Stimulated activated naive CD4-positive, alpha-beta T cell treated with Interleukin-2 at 50 U/mL for 16 hours (primary cell): ENCODE measurements at places on chromosomes 2 and 18.

DNA sequence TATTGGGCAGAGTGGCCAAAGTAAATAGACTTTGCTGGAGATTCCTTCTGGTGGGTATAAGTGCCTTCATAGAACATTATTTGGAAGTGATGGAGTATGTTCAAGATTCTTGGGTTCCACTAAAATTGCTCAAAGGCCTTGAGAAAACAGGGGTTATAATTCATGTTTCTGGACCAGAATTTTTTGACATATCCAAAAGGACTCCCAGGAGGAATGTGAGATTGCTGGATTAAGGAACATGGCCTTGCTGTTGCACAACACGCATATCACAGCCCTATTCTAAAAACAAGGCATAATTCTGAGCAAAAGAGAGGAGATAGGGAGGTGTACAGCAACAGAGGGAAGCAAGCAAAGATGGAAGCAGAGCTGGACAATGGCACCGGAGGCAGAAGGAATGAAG, 111.7 kb upstream of the TNP1 start:
- no peak for DNase-seq

GRCh38 chr2:220227266-220227920, 600.0 kb downstream of the SLC4A3 start:
- no peak for DNase-seq

DNA sequence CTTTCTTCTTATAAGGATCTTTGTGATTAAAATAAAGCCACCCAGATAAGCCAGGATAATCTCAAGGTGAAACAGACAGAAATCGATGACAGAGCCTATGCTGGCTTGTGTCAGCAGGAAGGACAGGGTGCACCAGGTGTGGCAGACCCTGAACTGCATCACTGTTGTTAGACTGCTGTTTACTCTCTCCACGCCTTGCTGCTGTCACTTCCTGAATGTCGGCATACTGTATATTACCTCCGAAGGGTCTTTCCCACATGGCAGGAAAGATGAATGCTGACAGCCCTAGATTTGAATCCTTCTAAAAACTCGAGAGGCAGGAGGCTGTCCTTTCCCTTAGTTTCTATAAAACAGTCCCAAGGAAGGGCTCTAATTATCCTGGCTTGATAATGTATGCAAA, 18.9 kb upstream of the TMEM163 start:
- no peak for DNase-seq

- no peak for DNase-seq
Measured at GRCh38 chr2:217931846-217932560, 70.8 kb downstream of the TNS1 start.

- no peak for DNase-seq
Measured at GRCh38 chr2:136986605-136987221, 221.4 kb downstream of the THSD7B start.

DNA sequence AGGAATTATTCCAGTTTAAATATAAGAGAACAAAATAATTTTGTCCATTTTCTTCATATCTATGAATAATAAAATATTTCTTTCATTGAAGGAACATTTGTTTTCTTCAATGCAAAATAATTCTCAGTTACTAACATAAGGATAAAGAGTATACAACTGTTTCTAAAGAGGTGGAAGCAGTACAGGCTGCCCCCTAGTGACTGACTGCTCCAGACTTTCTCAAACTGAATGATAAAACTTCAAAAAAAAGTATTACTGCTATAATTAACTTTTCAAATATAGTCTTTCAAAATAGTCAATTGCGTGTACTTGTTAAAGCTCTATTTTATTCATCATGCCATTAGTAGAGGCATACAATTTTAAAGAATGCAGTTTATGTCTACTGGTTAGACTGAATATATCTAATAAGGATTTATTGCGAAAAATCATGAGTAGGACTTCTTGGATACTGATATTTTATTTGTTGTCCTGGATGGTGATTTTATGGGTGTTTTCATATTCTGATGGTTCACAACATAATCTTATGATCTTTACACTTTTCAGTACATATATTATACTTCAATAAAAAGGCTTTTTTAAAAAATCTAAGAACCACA, 100.1 kb downstream of the WDPCP start:
- DNase-seq, result no peak

DNA sequence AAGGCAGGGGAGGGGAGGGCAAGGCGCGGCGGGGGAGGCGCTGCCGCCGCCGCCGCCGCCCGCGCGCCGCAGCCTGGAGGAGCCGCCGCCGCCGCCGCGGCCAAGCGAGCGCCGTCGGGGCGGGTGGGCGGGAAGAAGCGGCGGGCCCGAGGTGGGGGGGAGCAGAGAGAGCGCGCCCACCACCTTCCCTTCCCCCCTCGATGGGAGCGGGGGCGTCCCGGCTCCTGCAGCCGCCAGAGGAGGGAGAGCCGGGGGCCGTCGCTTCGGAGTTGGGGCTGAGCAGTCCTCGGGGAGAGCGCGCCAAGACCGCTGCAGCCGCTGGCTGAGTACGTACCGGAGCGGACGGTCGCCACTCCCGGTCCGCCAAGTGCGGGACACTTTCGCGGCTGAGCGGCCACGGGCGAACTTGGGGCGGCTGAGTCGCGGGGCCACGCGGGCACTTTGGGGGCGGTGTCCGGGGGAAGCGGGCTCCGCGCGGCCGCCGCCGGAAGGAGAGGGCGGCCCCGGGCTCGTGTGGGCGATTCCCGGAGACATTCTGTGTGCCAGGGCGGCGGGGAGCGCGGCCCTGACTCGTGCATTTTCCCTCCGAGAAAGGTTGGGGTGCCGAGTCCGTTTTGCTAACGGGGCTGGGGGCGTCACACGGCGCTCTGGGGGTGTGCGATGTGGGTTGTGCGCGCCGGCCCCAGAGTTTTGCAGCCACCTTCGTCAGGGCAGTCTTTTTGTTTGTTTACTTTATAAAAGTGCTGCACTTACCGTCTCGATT, at the start of gene NAB1:
Gene NAB1, plus strand, starts transcription at position 49 of the 763 bp plus-strand sequence. CDS start 10,094 bp downstream, outside the sequence.
- DNase-seq, result peak; percentile 69

- DNase-seq, result no peak
Measured at GRCh38 chr2:166972002-166972401, 83.7 kb downstream of the XIRP2 start.
